Muscle of back (tissue), 13 donors: ENCODE measurements at places on chromosomes 3 and 15. TPM values are rescaled to one million over a fixed set of nuclear protein-coding genes. Genes with fewer than 3 reads are reported as not detected.

Gene KLHL25
- 6.4 TPM for polyA plus RNA-seq

Gene RAB6B
- polyA plus RNA-seq: 9.3 TPM

Gene NANOGP8
- polyA plus RNA-seq: not detected

Gene CYP1A2
- 0.15 TPM for polyA plus RNA-seq

Gene ST3GAL6
- polyA plus RNA-seq: 7.9 TPM

Gene MCF2L2
- 0.42 TPM for polyA plus RNA-seq

Gene CEP19
- 2.3 TPM for polyA plus RNA-seq

Gene CTXN2
- not detected for polyA plus RNA-seq

Gene CHRNA3
- 0.05 TPM for polyA plus RNA-seq

Gene TMEM207
- not detected for polyA plus RNA-seq

Gene HYAL2
- 33.9 TPM for polyA plus RNA-seq

Gene SLC24A5
- polyA plus RNA-seq: not detected

Gene TGFBR2
- polyA plus RNA-seq: 86.7 TPM

Gene NUP210
- 8.3 TPM for polyA plus RNA-seq

Gene MRPS22
- 52.0 TPM for polyA plus RNA-seq

Gene TSPAN3
- 340 TPM for polyA plus RNA-seq

Gene LRRC2
- 4.7 TPM for polyA plus RNA-seq

Gene REC114
- 0.19 TPM for polyA plus RNA-seq

Gene GPR27
- polyA plus RNA-seq: 3.1 TPM

Gene ATP13A3
- 32.1 TPM for polyA plus RNA-seq

Gene EFCC1
- polyA plus RNA-seq: 1.1 TPM

Gene LMCD1
- 169 TPM for polyA plus RNA-seq

Gene AGTR1
- 20.0 TPM for polyA plus RNA-seq

Gene SCN11A
- 1.7 TPM for polyA plus RNA-seq

Gene SLC12A1
- 0.16 TPM for polyA plus RNA-seq

Gene GORASP1
- polyA plus RNA-seq: 27.7 TPM

Gene SEC11A
- 304 TPM for polyA plus RNA-seq

Gene CCR4
- polyA plus RNA-seq: 0.08 TPM

Gene CCK
- 2.9 TPM for polyA plus RNA-seq

Gene ROPN1B
- polyA plus RNA-seq: not detected

Gene GOLGA8S
- polyA plus RNA-seq: 0.97 TPM

Gene PAQR5
- 0.17 TPM for polyA plus RNA-seq

Gene PPM1M
- polyA plus RNA-seq: 18.4 TPM

Gene ACTL6A
- polyA plus RNA-seq: 48.4 TPM

Gene SLC38A3
- polyA plus RNA-seq: 2.3 TPM

Gene LYZL4
- not detected for polyA plus RNA-seq

Gene BLOC1S6
- polyA plus RNA-seq: 37.2 TPM

Gene LACTB
- 17.3 TPM for polyA plus RNA-seq

Gene VILL
- polyA plus RNA-seq: 5.4 TPM

Gene GRK7
- not detected for polyA plus RNA-seq

Gene ABHD17C
- polyA plus RNA-seq: 10.8 TPM

Gene GOLGA8M
- 2.6 TPM for polyA plus RNA-seq
